Retina (tissue), 1 donor: ENCODE measurements at places on chromosomes 16 and 17.

DNA sequence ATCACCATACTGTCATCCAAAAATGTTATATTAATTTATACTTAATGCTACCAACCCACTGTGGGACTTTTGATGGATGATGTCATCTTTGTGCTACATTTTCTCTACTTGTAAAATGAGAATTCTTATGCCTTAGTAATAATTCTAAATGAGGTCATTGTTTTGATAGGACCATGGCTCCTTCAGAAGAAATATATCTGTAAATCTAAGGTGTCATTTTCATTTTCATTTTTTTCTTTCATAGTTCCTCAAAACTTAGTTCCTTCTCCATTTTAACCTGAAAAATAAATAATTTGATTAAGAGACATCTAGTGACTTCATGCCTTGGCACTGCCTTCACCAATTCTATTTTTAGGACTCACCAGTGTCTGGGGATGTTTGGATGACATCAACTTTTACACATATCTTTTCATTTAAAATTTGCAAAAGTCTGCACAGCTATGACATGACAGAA is 48.7 kb downstream of the GPRC5B start:
- DNase-seq, result no peak

DNA sequence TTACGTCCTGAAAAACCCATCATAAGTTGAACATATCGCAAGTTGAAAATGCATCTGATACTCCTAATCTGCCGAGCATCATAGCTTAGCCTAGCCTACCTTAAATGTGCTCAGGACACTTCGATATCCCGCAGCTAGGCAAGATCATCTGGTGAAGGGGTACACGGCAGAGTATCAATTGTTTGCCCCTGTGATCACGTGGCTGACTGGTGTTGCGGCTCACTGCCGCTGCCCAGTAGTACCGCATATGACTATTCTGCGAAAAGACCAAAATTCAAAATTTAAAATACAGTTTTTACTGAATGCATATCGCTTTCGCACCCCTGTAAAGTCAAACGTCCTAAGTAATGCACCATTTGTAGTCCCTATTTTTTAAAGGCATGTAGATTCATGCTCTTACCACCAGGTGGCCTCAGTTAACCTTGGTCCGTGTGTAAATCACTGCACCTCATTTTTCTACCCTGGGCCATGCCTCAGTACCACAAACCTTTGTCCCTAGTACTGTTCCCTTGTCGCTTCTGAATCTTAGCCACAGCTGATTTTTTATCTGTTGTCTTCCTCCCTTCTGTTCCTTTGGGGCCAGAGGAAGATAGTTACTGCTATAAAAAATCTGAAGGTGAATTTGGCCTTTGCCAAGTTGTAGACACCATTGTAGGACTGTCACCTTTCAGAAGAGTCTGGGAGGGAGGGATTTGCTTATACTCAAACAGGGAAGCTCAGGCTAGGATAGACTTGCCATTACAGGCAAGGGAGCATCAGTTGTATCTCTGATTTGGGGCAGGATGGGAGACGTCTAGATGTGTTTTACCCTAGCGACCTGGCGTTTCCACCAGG is 34.4 kb downstream of the WWP2 start:
- DNase-seq, result peak; percentile 75

DNA sequence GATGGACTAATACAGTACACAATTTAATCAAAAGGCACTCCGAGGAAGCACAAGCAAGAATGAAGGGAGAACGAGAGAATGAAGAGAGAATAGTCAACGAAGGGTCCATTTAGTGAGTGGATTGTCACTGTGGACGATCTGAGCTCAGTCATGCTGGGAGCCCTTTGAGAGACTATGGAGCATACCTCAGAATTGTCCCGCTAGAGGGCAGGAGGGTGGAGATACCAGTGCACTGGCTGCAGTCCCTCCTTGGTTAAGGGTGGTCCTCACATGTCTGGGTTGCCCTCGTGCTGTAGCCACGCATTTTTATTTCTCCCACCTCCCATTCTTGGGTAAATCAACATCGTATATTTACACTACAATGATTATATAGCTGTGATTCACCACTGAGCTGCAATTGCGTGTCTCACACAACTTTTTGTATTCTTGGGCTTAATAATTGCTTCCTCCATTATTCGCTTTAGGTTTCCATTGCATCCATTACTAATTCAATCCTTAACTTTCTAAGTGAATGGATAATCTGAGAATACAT is 33.2 kb upstream of the FAM20A start:
- no peak for DNase-seq

GRCh38 chr17:44008205-44008909 is 3.9 kb downstream of the NAGS start:
- DNase-seq, result no peak

- peak; percentile 68 for DNase-seq
These were observed 191.1 kb downstream of the C16orf78 start for GRCh38 chr16:49564496-49565229.

- DNase-seq, result peak; percentile 70
These were observed 28.0 kb downstream of the NXN start for GRCh38 chr17:951325-952132.

GRCh38 chr16:73124665-73125375 is 76.9 kb upstream of the ZFHX3 start:
- no peak for DNase-seq
